ENCODE measurements at places on chromosomes 1 and 21.

GRCh38 chr1:179288977-179289376, 4.6 kb upstream of the SOAT1 start:
- DNase-seq, result no peak

DNA sequence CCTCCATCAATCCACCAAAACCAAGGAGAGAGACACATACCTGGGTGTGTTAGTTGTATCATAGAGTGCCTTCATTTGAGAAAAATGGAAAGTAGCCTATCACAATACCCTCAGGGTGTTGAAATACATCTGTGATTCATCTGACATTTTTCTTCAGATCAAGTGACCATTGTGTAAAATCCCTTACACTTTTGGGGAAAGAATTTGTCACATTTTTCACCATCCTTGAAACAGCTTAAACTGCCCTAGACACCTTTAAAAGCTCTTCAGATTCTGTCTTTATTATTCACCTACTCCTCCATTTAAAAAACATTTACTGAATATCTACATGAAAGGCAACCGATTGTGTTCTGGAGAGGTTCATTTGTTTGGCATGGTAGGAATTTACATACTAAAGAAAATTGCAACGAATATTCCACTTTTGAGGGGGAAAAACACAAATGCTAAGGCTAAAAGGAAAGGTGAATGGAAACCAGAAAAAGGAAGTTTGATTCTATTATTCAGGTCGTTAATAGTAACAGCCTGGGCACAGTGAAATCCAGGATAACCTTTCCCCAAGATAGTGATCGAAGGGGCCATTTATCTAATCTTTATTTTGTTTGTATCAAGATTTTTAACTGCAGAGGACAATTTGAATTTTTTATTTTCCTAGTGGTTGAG, 70.4 kb upstream of the SAMSN1 start:
- DNase-seq, result no peak

GRCh38 chr1:51284487-51284954, 45.8 kb downstream of the TTC39A start:
- no peak for DNase-seq

DNA sequence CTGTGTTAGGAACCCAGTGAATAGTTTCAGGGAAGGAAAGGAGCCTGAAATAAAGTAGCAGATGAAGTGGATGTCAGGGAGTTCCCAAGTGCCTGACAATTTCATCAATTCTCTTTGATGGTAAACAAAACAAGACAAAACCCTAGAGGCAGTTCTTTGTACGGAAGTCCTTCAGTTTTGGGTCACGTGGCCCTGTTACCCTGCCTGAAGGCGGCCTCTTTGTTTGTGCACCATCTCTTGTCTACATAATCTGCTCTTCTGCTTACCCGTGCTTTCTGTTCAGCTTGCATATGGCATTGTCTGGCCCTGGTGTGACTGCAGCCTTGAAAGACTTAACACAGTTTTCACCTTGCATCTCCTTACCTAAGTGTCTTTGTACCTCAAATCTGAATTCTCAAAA, 166.7 kb upstream of the DUSP10 start:
- DNase-seq, result no peak

DNA sequence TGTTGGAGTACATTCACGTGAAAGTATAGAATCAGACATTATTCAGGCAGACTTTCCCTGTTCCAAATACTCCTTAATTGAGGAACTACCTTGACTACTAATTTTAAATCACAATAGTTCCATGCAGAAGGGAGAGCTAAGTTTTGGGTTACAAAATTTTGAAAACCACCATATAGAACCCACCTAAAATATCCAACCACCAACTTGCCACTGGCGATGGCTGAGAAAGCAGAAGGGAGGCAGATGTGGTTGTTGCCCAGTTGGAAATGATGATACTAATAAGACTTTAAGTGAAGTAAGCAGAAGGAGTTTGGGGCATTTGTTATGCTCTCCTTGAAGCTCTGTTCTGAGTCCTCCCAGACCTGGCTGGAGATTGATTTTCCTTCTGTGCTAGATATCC, 190.7 kb downstream of the HLX start:
- DNase-seq, result no peak

DNA sequence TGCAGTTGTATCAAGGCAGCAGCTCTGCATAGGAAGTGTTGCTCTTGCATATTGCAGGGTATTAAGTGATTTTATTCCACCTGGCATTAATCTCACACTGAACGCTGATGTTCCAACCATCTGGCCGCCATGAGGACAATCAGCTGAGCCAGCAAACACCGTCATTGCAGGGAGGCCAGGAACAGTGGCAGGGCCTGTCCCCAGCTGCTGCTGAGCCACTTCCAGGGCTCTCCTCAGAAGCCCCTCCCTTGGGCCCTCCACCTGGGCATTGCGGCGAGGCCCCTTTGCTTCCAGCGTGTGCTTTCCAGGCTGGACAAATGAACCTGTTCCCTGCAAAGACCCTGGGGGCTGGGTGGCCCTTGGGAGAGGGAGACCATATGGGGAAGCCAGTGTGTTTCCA, 171.6 kb upstream of the C1orf174 start:
- DNase-seq, result peak; percentile 59

- DNase-seq, result no peak
These were observed 1.3 kb downstream of the POGK start for GRCh38 chr1:166840309-166841274.

- DNase-seq, result no peak
These were observed 40.0 kb upstream of the CITED4 start for GRCh38 chr1:40901886-40902852.

DNA sequence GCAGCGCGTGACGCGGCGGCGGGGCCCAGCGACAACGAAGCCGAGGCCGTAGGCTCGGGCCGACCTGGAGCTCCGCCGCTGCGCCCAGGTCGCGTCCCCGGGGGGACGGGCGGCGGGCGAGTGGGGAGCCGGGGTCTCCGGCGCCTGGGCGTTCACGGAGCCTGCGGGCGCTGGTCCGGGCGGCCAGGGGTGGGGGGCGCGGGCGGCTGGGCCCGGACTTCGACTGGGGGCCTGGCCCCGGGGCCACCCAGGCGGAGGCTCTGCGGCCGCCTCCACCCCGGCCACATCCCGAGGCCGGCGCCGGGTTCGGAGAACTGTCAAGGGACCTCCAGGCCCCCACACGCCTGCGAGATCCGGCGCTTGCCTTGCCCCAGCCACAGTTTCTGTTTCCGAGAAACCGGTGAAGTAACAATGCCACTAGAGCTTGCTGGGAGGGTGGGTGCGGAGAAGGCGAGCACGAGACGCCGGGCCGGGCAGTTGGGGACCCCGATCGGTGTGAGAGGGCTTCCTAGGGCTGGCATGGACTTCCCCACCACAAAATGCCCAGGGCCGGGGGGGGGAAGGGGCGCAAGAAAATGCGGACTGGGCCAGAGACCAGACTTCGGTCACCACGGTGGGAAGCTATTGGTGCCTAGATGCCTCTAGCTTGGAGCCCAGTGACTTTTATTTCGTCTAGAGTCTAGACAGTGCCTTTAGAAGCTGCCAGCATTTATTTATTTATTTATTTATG, 501 bp downstream of the FBXO6 start:
- DNase-seq, result no peak

DNA sequence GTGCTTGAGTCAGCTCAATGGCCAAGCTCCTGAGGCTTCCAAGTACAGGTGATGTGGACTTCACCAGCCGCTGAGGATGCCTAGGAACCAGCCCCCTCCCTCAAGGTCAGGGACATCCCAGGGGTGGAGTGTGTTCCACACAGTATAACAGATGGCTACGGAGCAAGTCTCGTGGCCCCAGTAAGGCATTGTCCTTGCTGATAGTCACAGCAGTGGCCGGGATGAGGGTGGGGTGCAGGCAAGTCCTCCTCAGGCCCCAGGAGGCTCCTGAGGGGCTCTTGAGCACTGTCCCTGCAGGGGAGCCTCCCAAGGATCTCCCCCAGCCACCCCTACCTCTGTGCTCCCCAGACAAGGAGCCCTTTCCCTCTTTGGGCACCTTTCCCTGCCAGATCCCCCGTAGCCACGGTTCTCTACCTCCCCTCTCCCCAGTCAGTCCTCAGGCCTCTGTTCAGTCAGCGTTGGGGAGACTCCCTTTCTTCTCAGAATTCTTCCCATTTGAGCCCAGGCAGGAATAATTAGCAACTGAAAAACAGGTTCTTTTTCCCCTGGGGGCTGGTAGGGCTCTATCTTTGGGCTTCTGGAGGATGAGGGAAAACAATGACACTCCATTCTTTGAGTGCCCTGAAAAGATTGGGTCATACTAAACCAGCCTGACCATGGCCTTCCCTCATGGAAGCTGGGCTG, 7.1 kb upstream of the THEM5 start:
- DNase-seq, result no peak

- DNase-seq, result no peak
These were observed 2.7 kb downstream of the PER3 start for GRCh38 chr1:7786795-7787194.

DNA sequence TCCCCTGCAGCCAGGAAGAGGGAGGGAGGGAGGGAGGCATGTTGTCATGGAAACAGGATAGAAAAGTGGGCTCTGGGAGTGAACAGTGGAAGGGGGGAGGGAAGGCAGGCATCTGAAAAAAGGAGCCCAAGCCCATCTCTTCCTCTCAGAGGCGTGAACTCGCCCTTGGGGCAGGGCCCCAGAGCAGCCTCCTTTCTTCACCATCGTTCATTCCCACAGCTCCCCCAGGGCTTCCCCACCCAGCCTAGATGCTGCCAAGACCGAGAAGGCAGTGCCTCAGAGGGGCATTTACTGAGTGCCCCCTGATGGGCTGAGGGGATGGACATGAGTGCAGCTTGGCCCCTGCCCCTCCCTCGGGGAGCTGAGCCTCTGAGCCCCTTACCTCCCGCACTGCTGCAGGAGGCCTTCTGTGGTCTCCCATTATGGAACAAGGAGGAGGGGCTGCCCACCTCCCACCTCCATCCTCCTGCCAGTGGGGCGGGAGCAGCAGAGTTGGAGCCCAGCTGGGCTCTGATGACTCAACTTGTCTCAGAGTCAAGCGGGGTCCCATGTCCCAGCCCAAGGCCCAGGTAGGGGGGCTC, 39.1 kb upstream of the KIF21B start:
- no peak for DNase-seq

GRCh38 chr1:51740652-51741051, 123.8 kb downstream of the OSBPL9 start:
- no peak for DNase-seq

- no peak for DNase-seq
These were observed 37.8 kb downstream of the CYP4A11 start for GRCh38 chr1:46903481-46903880.

DNA sequence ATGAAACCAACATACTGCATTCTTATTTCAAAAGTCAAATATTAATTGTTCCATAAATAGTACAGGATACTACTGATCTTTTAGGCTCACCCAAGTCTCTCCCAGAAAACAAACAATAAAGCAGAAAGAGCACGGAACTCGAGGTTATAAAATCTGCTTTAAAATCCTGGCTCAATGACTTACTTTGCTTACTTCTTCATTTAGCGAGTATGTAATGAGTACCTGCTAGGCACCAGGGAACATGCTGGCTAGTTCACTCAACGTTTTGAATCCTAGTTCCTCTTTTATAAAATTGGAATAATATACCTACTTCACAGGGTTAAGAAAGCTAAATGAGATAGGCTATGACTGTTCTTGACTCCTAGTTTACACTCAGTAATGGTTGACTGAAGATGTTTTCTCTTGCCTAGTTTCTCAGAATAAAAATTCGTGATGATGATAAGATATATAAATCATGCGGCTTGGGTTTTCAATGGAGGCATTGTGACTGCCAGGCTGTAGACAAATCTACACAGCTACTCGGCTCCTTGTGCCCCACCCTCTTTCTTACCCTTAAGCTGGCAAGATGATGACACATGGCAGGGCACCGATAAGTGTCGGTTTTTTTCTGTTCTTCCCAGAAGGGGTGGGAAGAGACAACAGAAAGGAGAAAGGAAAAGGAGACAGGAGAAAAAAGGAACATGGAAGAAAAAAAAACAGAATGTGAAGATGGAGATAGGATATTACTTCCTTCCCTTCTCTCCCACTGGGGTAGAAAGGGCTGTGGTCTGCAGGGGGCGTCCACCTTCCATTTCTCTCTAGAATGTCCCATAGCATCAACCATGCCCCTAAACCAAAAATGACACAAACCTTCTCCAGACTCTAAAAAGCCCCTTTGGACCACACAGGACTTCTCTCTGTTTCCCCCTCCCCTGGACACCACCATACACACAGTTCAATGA, 507.1 kb downstream of the SMYD3 start:
- no peak for DNase-seq

DNA sequence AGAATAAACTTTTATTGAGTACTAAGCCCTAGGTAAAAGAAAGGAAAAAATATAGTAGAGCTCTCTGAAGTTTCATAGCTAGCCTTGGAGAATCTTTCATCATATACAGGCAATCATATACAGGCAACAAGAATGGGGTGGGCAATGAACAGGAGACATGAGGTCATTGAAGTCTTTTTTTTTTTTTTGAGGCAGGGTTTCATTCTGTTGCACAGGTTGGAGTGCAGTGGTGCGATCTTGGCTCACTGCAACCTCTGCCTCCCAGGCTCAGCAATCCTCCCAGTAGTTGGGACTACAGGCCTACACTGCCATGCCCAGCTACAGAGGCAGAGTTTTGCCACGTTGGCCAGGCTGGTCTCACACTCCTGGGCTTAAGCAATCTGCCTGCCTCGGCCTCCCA, 22.1 kb downstream of the RUSC1 start:
- DNase-seq, result no peak

DNA sequence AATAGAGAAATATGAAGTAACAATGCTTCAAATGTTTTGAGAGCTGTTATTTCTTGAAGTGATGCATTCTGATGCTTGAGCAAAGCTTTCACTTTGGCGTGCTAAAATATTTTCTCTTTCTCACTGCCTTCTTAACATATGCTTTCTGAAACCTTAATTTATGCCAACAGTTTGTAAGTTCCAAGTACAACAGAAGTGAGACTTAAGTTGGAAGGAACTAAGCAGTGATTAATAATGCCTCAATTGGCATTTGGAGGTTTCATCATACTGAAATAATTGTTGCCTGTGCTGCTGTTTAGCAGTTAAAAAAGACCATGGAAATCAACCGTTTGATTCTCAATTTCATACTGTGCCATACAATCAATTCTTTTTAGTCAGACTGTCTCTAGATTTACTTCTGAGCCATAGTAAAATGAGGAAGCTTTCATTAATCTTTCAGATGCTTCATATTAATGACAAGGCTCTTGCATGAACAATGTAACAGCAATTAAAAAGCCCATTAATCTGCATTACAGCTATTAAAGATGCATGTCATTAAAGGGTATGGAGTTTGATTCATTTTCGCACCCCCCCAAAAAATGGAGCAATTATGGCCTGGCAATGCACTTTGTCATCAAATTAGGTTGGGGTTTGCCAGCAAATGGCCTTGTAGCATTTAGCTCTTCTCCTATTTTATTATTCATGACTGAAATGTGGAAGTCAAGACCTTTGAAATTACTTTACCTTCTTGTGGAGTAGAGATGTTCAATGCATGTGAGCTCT, 375.3 kb downstream of the USH2A start:
- DNase-seq, result no peak

DNA sequence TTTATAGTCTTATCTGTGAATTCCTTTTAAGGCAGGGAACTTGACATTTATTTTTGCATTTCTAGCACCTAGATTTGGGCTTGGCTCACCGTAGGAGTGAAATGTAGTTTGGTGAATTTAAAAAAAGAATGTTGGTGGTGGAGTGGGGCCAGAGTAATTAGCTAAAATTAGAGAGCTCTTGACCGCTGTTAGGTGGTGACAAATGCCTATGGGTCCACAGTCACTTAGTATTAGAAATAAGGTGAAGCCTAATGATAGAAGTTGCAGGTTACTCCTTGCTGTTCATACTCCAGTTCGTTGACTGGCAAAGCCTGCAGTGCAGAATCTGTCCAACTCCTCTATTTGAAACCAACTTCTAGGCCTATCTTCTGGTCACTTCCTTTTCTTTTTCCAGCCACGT, 318.8 kb upstream of the NRIP1 start:
- no peak for DNase-seq

GRCh38 chr1:82455342-82455741, 654.6 kb downstream of the ADGRL2 start:
- no peak for DNase-seq

Measured in SHP77 (cell line).